ENCODE measurements at places on chromosomes 16 and 17.

DNA sequence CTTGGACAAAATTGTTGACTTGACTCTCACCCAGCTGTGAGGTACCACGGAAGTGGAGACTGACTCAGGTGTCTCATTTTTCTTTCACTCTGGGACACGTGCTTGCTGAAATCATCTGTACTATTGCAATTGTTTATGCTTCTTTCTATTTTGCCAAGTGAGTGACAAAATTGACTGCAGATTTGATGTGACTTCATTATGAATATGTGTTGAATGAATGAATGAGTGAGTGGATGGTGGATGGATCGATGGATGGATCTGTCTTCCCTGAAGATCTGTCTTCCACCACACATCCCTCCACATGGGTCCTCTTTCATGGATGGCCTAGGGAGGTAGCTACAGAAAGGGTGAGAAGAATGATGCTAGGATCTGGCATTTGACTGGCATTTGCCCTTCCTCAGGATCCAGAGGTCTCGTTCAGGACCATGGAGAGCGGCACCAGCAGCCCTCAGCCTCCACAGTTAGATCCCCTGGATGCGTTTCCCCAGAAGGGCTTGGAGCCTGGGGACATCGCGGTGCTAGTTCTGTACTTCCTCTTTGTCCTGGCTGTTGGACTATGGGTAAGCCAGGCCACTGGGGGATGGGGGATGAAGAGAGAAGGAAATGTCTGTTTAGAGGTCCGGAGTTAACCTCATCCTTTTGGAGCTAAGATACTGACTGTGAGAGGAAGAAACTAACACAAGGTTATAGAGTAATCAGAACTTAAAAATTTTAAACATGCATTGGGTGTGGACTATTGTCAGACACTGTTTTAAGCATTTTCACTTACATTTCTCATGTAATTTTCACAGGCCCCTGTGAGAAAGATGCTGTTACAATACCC lies 12.7 kb downstream of the SLC5A11 start:
- DNase-seq: no peak

DNA sequence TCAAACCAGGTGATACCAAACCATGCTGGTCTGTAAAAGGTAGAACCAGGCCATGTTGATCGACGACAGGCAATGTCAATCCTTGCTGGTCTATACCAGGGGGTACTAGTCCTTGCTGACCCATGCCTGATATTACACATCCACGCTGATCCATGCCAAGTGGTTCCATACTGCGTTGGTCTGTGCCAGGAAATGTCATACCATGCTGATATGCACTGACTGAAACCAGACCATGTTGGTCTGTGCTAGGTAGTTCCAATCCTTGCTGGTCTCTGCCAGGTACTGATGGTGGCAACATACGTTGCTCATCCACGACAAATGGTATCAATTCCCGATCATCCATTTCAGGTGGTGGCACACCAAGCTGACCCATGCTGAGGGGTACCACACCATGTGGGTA lies 15.0 kb downstream of the QRICH2 start:
- no peak for DNase-seq

- no peak for DNase-seq
Measured at GRCh38 chr17:7109461-7110322, 4.9 kb downstream of the ASGR2 start.

DNA sequence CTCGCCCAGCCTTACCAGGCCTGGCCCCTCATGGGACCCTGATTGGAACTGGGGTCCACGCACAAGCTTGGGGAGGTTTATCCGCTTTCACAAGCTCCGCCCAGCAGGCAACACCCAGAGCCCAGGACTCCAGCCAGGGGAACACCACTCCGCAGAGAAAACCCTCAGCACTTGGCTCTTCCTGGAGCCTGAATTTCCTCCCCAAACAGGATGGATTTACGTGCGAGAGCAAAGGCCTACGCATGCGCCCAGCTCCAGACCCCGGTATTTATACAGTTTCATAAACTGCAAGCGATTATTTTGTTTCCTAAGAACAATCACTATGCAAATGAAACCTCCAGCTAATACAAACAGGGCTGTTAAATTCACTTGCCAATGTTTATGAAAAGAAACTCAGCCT lies 22.8 kb downstream of the ZNF423 start:
- DNase-seq: no peak

GRCh38 chr16:81823111-81823510 lies 44.0 kb downstream of the PLCG2 start:
- DNase-seq: no peak

GRCh38 chr16:19815418-19815817 lies 69.2 kb downstream of the GPRC5B start:
- no peak for DNase-seq

DNA sequence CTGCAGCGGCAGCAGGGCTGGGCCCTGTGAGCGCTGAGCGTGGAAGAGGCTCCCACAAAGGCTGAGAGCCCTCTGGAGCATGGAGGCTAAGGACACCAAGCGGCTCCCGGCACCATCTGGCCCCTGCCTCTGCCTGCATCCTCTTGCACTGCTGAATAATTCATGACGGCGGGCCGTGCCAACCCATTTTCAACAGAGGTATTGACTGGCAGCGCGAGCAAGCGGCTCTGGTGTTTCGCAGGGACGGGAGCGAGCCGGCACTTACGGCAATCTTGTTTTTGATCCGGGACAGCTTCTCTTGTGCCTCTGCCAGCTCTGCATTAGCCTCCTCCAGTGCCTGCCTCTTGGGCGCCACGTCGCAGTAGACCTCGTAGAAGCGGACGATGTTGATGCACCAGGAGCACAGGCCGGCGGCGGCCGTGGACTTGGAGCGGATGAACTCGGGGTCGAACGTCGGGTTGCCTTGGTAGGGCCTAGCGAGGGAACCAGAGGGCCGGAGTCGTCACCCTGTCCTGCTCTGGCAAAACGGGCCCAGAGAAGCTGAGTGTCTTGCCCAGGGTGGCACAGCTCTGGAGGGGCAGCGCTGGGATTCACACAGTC lies 80.4 kb downstream of the PGS1 start:
- no peak for DNase-seq

- DNase-seq: no peak
Measured at GRCh38 chr17:34843682-34844081, 117.6 kb downstream of the CCT6B start.

GRCh38 chr17:10290041-10290440 lies 82.8 kb downstream of the MYH13 start:
- DNase-seq: no peak

All from stimulated activated CD8-positive, alpha-beta memory T cell treated with anti-CD3 and anti-CD28 coated beads, Interleukin-4, amount 100 ng/mL, for 4 hours (primary cell).